Mucosa of descending colon (tissue), 3 donors: ENCODE measurements at places on chromosomes 7 and 10. TPM values are rescaled to one million over a fixed set of nuclear protein-coding genes. Genes with fewer than 3 reads are reported as not detected.

The ACSL5 gene
- 258 TPM for total RNA-seq

- no peak for DNase-seq
Measured at GRCh38 chr7:158966780-158967390, 110.5 kb downstream of the DYNC2I1 start.

DNA sequence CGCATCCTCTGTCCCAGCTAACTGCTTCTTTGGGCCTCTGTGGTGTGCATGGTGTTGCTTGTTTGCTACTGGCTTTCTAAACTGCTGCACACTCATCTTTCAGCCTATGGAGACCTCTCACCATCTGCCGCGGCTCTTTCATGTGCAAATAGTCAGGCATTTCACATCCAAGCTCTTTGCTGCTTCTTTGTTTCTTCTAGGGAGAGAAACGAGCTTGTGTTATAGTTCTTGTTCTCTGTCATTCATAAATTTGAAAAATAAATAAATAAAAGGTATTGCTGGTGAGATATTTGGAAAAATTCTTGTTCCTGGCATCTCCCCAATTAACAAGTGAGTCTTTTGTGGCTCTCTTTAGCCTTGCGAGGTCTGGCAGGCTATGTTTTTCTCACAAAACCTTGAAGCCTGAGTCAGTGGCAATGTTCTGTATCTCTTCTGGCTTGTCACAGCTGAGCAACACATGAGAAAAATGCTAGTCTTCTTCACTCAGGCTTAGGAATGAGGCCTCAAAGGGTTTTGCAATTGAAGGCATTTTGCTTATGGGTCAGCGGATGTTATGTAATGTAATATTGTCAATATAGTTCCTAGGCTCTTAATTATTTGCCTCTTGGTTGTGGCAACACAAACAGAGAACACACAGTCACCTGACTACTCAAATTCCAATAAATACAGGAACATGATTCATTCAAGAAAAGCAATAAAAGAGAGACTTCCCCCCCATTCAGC is 274.0 kb downstream of the FRMD4A start:
- no peak for DNase-seq

- DNase-seq = no peak
Measured at GRCh38 chr7:44335184-44335583, 9.8 kb upstream of the CAMK2B start.

The ZNF488 gene
- total RNA-seq = 0.47 TPM

- peak; percentile 67 for DNase-seq
Measured at GRCh38 chr7:158406801-158407200, 180.8 kb downstream of the PTPRN2 start.

- no peak for DNase-seq
Measured at GRCh38 chr10:30987463-30987862, 44.2 kb downstream of the ZNF438 start.
